ENCODE measurements at places on chromosomes 11 and 22.

DNA sequence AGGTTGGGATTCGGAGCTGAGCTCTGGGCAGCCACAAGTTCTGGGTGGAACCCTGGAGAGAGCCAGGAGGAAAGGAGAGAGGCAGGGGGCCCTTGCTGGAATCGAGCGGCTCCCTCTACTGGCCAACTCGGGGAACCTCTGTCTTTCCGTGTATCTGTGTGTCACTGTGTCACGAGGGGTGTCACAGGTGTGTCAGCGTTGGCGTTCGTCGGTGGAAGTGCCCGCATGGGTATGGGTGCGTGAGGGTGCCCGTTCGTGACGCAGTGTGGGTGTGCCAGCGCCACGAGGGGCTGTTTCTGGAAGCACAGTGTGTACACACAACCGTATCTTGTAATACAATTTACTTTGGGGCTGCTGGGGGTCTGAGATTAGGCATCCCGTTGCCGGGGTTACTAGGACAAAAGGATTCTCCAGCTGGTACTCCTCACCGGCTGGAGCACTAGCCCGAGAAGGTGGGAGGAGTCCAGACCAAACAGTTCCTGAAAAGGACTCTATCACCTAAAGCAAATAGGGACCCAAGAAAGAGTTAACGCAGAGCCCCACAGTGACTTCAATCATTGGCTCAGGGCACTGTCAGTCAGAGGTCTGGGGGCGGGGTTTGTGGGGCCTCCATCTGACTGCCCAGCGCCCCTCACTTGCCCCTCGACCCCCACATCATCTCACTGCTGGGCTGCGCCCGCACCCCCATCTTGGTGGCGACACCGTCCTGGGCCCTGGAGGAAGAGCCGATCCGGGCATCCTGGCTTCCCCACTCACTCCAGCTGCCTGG lies 2.6 kb upstream of the BCL9L start:
- DNase-seq = peak; percentile 93

DNA sequence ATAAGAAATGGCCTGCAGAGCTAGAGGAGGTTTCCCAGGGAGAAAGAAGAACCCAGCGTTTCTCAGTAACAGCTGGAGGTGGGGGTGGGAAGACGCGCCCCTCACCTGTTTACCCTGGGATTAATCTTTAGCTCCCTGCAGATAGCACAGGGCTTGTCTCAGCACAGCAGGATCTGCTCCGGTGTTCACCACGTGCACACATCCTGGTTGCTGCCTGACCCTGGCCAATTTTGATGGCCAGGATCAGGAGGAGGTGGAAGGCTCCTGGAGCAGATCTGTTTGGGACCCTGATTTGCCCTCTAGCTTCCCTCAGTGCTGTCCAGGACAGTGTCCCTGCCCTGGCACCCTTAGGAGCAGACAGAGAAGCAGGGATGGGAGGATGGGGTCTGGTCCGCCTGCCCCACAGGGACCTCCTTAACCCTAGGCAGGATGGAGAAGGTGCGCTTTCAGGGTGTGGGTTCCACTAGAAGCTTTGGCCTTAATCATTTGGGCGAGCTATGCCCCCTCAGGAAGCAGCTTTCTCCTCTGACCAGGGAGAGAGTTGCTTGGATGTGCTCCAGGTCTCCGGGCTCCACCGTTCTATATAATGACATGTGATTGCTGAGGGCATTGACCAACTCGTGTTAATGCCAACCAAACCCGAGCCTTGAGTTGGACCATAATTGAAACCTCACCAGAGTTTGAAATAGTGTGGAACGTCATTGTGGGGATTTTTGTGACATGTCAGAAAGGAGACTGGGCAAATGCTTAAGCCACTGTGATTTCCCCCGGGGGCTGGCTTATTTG lies 19.3 kb downstream of the UPB1 start:
- DNase-seq = peak; percentile 44

DNA sequence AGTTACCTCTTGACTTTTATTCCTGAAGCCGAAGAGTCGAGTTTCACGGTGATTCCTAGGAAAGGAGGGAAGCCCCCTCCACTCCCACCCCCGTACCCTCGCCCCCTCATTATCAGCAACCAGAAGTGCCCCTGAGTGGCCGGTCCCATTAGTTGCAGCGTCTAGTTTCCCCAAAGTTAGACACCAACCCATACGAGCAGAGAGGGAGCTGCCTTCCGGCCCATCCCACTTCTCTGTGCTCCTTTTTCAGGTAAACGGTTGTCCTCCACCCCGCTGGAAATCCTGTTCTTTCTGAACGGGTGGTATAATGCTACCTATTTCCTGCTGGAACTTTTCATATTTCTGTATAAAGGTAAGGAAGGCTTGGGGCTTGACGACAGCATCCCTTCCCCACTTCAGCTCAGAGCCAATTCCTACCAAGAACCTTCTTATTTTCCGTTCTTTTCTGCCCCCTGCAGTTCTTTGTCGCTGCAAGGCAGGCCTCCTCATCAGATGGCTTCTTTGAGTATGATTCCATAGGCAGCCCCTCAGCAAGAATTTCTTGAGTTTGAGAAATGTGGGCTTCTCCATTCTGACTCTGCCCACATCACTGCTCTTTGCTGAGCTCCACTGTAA lies 701 bp downstream of the TMEM216 start:
- DNase-seq = no peak

DNA sequence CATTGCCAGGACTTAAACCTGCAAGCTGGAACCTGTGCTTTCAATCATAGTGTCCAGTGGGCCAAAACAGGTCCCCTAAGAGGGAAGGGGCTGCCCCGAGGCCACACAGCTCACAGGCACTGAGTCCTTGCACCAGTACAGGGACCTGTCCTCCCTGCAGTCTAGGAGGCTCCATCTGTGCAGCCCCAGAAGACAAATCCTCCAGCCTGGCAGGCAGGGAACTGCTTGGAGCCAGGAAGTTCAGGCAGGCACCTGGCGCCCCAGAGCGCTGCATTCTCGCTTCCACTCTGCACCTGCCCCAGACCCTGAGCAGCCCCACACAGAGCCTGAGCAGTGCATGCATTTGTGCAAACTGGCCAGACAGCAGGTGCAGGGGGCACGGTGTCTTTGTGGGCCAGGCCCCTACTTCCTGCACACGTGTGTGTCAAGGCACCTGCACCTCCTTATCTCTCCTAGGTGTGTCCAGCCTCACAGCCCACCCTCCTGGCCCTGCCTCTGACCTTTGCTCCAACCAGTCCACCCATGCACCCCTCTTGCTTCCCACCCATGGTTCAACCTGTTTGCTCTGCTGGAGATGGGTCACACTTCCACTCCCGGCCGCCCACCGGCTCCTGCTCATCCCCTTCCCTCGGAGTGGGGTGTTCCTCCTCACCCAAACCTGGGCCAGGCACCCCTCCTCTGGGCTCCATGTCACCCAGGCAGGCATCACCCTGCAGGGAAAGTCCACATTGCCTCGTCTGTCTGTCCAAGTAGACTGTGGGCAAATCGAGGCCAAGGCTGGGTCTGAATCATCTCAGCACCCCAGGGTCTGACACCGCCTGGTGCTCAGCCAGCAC lies 19.0 kb downstream of the LINC01488 start:
- DNase-seq = no peak

DNA sequence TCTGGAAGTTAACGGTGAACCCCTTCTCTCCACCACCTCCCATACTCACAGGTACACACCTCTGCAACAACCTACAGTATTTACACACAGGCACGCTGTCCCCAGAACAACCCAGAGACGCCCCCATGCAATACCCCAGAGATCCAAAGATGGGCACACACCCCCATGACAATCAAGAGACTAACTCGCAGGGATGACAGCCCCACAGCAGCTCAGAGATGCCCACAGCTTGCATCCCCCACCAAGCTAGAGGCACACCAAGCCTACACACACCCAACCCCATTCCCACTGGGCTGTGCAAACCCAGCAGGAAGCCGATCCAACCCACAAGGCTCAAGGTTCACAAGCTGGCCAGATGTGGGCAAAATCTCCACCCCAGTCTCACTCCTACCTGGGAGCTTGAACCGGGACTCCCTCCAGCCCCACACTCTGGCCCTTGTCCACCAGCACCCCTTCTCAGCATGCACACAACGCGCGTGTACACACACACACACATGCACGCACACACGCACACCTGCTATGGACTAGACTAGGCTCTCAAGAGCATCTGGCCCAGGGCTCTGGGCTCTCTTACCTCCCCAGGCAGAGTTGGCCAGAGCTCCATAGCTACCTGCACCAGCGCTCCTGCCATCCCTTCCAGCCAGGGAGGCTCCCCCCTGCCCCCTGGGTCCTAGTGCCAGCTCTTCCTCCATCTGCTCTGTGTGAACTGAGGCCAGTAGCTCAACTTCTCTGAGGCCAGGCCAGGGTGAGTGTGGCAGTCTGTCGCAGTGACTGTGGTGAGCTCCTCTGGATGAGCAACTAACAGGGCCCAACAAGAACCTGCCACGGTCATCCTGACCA lies 11.5 kb downstream of the STARD10 start:
- DNase-seq = no peak

GRCh38 chr11:65040520-65040846 lies 527 bp upstream of the SAC3D1 start:
- no peak for DNase-seq

Data from activated CD4-positive, alpha-beta T cell treated with anti-CD3 and anti-CD28 coated beads, Interleukin-10, Interleukin-2, amounts not matched to agents 100 ng/mL and 50 ng/mL, durations not matched to agents 16 hours and 8 hours (primary cell).